ENCODE measurements at places on chromosomes 7 and 10. TPM values are rescaled to one million over a fixed set of nuclear protein-coding genes. Genes with fewer than 3 reads are reported as not detected.

Gene CCDC3
- 4.2 TPM for total RNA-seq

Gene MSMB
- total RNA-seq, result 1.7 TPM

DNA sequence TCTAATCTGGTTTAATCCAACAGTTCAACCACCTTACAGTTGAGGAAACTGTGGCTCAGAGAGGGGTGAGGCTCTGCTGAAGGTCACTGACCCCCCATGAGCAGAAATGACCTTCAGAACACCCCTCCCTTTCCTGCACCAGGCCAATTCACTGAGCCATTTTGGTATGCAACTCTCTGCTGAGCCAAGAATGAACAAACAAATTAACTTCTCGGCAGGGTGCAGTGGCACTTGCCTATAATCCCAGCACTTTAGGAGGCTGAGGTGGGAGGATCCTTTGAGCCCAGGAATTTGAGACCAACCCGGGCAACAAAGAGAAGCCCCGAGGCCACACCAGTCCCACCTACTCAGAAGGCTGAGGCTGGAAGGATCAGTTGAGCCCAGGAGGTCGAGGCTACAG, 29.8 kb downstream of the PDGFA start:
- DNase-seq, result no peak
- H3K27me3 ChIP-seq, result no peaks in the 10 kb centered on the region
- no peak overlapping the region for H3K27ac ChIP-seq

Gene TEX36
- not detected for total RNA-seq

Measured in endodermal cell (in vitro differentiated cells).